ENCODE measurements at places on chromosomes 4 and X.

- peaks cover 55% of the 10 kb centered on the region for H3K4me1 ChIP-seq
- no peak overlapping the region for H3K4me3 ChIP-seq
- H3K27me3 ChIP-seq: no peaks in the 10 kb centered on the region
- no peaks in the 10 kb centered on the region for H3K36me3 ChIP-seq
Measured at GRCh38 chr4:94403751-94404150, 48.0 kb upstream of the PDLIM5 start.

DNA sequence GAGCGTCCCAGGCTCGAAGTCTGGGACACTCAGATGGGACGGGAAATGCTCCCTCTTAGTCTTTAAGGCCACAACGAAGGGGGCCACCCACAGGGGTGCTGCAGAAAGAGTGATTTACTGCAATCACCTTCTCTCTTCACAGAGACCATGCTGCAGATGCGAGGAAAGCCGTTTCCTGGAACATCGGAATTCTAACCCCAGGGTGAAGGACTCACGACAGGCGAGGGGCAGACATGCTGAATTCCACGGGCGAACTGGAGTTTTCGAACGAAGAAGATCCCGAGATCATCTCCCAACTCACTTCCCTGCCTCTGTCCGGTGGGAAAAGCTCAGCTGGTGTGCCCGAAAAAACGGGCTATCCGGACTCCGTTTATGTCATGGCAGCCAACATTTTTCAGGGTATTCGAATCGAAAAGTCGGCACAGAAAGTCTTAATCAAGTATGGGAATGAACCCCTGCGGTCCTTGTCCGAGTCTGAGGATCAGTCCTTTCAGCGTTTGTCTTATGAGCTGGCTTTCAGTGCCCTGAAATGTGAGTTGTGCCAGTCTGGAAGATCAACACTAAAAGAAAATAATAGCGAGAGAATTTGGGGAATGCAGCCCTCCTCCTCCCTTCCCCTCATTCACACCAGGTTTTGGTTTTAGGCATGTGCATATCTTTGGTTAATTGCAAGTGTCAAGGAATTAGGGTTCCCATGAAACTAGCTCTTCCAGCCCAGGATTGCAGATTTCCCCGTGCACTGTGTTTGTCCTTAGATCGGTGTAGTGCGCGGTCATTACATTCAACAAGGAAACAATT, 905 bp downstream of the NSUN7 start:
- DNase-seq: no peak
- H3K27ac ChIP-seq: no peak overlapping the region
- H3K36me3 ChIP-seq: no peaks in the 10 kb centered on the region
- peaks cover 18% of the 10 kb centered on the region for H3K4me1 ChIP-seq
- peak overlapping the region; percentile 66 for H3K4me3 ChIP-seq

DNA sequence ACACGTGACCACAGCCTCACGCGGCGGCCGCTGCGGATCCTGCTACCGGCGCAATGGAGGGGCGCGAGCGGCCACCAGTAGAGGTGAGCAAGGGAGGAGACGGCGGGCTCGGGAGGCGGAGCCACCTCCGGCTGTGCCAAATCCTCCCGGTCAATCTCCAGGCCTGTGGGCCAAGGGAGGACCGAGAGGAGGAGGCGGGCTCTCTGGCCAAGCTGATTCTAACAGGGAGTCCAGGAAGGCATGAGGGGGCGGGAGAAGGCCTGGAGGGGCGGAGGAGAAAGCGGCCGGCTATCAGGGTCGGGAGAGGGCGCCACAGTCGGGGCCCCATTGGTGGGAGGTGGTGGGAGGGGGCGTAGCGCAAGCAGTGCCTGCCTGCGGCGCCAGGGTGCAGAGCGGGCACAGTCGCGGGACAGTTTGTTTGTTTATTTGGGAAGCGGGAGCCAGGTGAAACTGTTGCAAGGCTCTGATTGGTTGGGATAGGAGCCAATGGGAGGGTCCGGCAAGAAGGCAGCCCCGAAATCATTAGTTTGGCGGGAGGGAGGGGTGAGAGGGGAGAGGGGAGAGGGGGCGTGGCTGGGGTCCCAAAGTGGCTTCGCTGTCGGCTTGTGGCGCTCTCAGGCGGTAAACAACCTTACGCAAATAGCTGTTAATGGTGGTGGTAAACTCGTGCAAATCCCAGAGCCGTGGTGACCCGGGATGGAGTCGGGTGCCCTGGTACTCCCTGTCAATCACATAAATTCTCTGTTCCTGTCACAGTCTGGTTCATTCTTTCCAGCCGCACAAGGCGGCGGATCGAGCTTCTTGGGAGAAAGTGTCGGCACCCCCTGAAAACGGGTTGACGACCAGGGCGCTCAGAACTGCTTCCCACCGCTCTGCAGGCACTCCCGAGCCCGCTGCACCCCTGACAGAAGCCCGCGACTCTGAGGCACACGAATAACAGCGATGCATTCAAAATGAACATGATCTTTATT, at the start of gene IRS4:
Gene IRS4, minus strand, starts transcription at position 55 of the 971 bp plus-strand sequence.
- H3K36me3 ChIP-seq: no peaks in the 10 kb centered on the region
- no peak within 1 kb of the TSS for H3K27ac ChIP-seq
- DNase-seq: no peak
- peak within 1 kb of the TSS; percentile 57 for H3K4me3 ChIP-seq
- H3K4me1 ChIP-seq: peaks cover 7% of the 10 kb centered on the region
- H3K27me3 ChIP-seq: peaks cover 95% of the 10 kb centered on the region

DNA sequence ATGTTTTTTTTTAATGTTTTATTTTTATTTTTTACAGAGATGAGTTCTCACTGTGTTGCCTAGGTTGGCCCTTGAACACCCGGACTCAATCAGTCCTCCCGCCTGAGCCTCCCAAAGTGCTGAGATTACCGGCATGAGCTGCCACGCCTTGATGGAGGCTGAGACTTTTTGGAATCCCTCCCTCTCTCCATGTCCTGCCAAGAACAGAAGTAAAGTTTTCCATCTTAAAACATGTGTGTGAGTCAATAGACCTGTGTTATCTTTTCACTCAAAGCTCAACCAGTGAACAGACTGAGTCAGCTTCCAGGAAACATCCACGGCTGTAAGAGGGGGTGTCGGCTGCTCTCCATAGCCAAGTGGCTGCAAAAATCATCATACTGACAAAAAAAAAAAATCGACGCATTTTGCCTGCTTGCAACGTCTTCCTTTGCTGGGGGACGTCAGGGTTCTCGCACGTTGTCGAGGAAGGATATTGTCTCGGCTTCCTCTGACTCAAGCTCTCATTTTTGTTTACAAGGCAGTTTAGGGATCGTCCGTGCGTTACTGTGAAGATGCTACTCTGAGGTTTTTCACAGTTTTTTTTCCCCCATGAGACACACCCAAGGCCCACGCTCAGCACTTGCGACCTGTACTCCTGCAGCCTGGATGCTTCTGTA, 10.0 kb upstream of the ASMTL start:
- peak overlapping the region; percentile 11 for H3K4me3 ChIP-seq
- peaks cover 38% of the 10 kb centered on the region for H3K27me3 ChIP-seq
- peaks cover 13% of the 10 kb centered on the region for H3K4me1 ChIP-seq
- no peaks in the 10 kb centered on the region for H3K36me3 ChIP-seq
- H3K27ac ChIP-seq: peak overlapping the region; percentile 81
- no peak for DNase-seq

- no peak for DNase-seq
- H3K4me1 ChIP-seq: no peaks in the 10 kb centered on the region
- no peaks in the 10 kb centered on the region for H3K27me3 ChIP-seq
Measured at GRCh38 chr4:113967687-113968086, 11.8 kb downstream of the ARSJ start.

- no peak for DNase-seq
- H3K4me3 ChIP-seq: no peak overlapping the region
- H3K27ac ChIP-seq: no peak overlapping the region
- H3K4me1 ChIP-seq: peaks cover 6% of the 10 kb centered on the region
- H3K27me3 ChIP-seq: no peaks in the 10 kb centered on the region
- H3K36me3 ChIP-seq: no peaks in the 10 kb centered on the region
Measured at GRCh38 chr4:181618038-181618618, 625.1 kb upstream of the TENM3 start.

DNA sequence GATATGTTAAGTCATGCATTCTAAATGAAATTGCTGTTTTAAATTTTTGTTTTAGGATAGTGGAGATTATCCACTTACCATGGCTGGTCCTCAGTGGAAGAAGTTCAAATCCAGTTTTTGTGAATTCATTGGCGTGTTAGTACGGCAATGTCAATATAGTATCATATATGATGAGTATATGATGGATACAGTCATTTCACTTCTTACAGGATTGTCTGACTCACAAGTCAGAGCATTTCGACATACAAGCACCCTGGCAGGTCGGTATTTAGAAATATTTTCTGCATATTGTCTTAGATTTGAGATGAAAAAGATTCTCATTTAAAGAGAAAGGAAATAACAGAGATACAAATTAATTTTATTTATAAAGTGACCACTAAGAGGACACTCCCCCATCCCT, 83.6 kb downstream of the STAG2 start:
- no peaks in the 10 kb centered on the region for H3K27me3 ChIP-seq
- H3K27ac ChIP-seq: no peak overlapping the region
- no peaks in the 10 kb centered on the region for H3K4me1 ChIP-seq
- H3K36me3 ChIP-seq: peaks cover 18% of the 10 kb centered on the region
- H3K4me3 ChIP-seq: no peak overlapping the region

GRCh38 chr4:75142850-75143249, 209.9 kb downstream of the PARM1 start:
- H3K36me3 ChIP-seq: no peaks in the 10 kb centered on the region
- DNase-seq: no peak
- H3K4me1 ChIP-seq: no peaks in the 10 kb centered on the region
- no peak overlapping the region for H3K27ac ChIP-seq

- no peak for DNase-seq
- no peak overlapping the region for H3K4me3 ChIP-seq
- no peaks in the 10 kb centered on the region for H3K4me1 ChIP-seq
- no peaks in the 10 kb centered on the region for H3K27me3 ChIP-seq
- H3K36me3 ChIP-seq: no peaks in the 10 kb centered on the region
- no peak overlapping the region for H3K27ac ChIP-seq
Measured at GRCh38 chrX:147800663-147801062, 111.1 kb upstream of the FMR1 start.

DNA sequence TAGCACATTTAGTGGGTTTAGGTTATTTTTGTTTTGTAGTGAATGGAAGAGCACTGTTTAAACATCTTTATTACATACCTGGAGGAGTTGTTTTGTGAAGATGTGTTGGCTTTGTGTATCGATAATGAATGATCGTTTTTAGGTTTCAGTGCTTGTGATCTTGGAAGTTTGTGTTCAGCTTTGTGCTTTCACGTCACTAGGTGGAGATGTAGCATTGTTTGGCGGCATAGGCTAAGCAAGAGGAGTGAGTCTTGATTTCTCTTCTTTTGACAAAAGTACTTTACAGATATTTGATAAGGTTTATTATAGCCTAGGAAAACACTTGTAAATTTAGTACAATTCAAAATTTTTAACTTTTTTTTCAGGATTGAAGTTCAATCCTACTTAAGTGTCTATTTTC, 50.4 kb downstream of the PDK3 start:
- H3K27ac ChIP-seq: no peak overlapping the region
- peaks cover 5% of the 10 kb centered on the region for H3K36me3 ChIP-seq
- no peak overlapping the region for H3K4me3 ChIP-seq
- H3K4me1 ChIP-seq: no peaks in the 10 kb centered on the region
- no peaks in the 10 kb centered on the region for H3K27me3 ChIP-seq

DNA sequence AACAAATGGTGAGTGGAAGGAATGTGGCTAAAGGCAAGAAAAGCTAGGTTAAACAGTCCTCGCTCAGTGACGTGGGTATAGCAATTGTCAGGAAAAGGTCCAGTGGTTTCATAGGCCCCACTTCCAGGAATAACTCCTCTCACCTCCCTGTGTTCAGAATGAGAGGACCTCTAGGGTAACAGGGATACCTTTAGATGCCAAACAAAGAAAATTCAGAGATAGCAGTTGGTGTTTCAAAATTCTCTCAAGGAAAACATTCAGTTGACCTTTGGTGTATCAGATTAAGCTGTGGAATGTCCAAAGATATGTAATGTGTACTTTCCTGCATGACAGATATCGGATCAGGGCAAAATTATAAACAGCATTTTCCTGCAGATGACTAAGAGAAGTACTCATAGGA, 155.9 kb downstream of the ARHGAP6 start:
- no peaks in the 10 kb centered on the region for H3K36me3 ChIP-seq
- no peak overlapping the region for H3K27ac ChIP-seq
- DNase-seq: no peak
- H3K4me1 ChIP-seq: no peaks in the 10 kb centered on the region

DNA sequence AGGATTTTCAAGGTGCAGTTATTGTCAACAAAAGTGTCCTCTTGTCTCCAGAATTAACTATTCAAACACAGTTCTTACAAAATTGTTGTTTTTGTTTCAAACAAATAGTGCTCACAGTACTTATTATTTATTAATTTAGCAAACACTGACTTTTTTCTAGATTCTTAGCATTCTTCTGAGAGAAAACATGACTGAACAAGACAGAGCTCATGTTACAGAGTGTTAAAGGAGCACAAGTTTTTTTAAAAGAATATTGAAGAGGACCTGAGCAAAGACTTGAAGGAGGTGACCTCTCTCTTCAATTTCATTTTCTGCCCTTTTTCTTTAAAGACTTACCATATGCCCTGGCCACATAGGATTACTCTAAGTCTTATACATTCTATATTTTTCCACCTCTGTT, 2220.3 kb upstream of the AGA start:
- DNase-seq: no peak
- H3K36me3 ChIP-seq: no peaks in the 10 kb centered on the region
- no peak overlapping the region for H3K27ac ChIP-seq
- no peaks in the 10 kb centered on the region for H3K4me1 ChIP-seq

DNA sequence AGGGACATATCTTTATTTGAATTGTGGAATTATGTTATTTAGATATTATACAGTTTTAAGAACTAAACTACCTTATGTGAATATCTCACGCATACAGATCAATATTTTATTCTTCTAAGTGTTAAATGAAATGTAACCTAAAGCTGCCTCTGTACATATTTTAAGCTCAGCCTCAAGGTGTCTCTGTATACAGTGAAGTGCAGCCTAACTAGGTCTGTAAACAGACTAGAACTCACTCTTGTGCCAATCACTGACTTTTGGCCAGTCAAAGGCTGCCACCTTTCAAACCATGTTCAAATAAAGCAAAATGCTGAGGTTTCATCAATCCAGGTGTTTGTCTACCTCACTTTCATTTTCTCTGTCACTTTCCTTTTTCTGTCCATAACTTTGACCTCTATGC, 1074.5 kb upstream of the PRKX start:
- no peak overlapping the region for H3K27ac ChIP-seq
- H3K4me1 ChIP-seq: no peaks in the 10 kb centered on the region
- no peaks in the 10 kb centered on the region for H3K27me3 ChIP-seq
- no peak overlapping the region for H3K4me3 ChIP-seq
- no peak for DNase-seq
- no peaks in the 10 kb centered on the region for H3K36me3 ChIP-seq

GRCh38 chrX:10379878-10380277, 223.1 kb downstream of the CLCN4 start:
- H3K36me3 ChIP-seq: no peaks in the 10 kb centered on the region
- H3K4me1 ChIP-seq: no peaks in the 10 kb centered on the region
- H3K27me3 ChIP-seq: no peaks in the 10 kb centered on the region

DNA sequence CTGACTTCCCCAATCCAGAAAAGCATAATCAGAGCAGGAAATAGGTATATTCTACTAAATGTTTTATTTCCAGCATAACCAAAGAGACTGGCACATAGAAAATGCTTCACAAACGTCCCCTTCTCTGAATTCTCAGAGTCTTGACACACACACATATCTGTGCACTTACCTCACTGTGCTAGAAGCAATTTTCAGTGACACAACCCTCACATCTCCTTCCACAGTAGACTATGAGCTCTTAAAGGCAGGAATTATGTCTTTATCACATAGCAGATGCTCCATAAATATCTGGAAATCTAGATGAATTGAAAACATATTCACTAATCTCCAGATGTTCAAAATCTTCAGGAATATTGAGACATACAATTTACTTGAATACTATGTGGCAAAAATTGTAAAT, 5.9 kb downstream of the SOWAHB start:
- no peak overlapping the region for H3K27ac ChIP-seq
- no peaks in the 10 kb centered on the region for H3K36me3 ChIP-seq
- peaks cover 5% of the 10 kb centered on the region for H3K4me1 ChIP-seq
- H3K4me3 ChIP-seq: no peak overlapping the region
- DNase-seq: no peak
